GM23248 (cell line): ENCODE measurements at places on chromosomes 1 and 21. TPM values are rescaled to one million over a fixed set of nuclear protein-coding genes. Genes with fewer than 3 reads are reported as not detected.

The LEMD1 gene
- not detected in 2 replicates for total RNA-seq

DNA sequence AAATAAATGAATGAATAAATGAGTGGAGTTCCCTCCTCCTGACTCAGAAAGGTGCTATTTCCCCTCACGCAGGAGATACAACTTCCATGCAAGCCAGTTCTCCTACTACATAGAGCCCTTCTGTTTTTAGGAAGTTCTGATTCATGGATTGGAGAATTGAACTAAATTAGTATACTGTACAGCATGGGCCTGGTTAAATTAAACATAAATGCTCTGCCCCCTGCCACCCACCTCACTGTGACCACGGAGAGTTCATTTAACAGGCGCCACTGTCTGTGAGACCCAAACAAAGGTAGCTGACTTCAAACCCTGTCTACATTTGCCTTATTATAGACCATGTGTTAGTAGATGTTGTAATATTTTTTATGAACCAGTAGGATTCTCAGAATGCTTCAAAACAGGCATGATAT is 9.1 kb upstream of the IRF2BP2 start:
- H3K27me3 ChIP-seq = no peaks in the 10 kb centered on the region

- no peak for DNase-seq
- no peaks in the 10 kb centered on the region for H3K36me3 ChIP-seq
- H3K27me3 ChIP-seq = peaks cover 88% of the 10 kb centered on the region
- no peaks in the 10 kb centered on the region for H3K4me1 ChIP-seq
Observed at GRCh38 chr21:33111577-33111976, 41.6 kb downstream of the OLIG1 start.

The PTGER3 gene
- 0.63 and 0.97 TPM in 2 replicates for total RNA-seq
